ENCODE measurements at places on chromosomes 7 and 10.

- no peaks in the 10 kb centered on the region for H3K36me3 ChIP-seq
- no peaks in the 10 kb centered on the region for H3K27me3 ChIP-seq
- DNase-seq = no peak
Observed at GRCh38 chr7:121187676-121188075, 141.1 kb upstream of the WNT16 start.

DNA sequence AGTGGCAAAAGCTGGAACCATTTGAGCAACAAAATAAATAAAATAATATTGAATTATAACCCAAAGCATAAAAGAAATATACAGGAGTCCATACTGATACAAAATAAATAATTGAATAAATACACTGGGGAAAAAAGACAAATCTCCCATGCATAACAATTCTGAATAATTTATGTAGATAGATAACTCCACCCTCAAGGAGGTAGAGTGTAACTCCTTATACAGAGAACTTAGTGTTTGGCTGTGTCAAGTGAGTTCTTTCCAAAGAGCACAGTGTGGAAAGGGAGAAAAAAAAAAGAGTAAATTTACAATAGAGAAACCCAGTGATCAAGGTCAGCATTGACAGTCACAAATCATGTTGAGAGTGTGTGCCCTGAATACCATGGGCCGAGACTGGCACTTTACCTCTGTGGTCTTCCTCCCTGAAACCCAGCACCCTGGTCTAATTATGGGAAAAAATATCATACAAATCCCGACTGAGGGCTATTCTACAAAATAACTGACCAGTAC, 5.5 kb downstream of the PIK3AP1 start:
- H3K27me3 ChIP-seq = peaks cover 29% of the 10 kb centered on the region
- no peak overlapping the region for H3K4me3 ChIP-seq
- H3K27ac ChIP-seq = no peak overlapping the region
- no peak for DNase-seq
- H3K4me1 ChIP-seq = peaks cover under 1% of the 10 kb centered on the region
- no peaks in the 10 kb centered on the region for H3K36me3 ChIP-seq

GRCh38 chr10:28980264-28980663, 302.9 kb downstream of the BAMBI start:
- H3K27ac ChIP-seq = no peak overlapping the region
- H3K4me3 ChIP-seq = no peak overlapping the region
- peaks cover 25% of the 10 kb centered on the region for H3K4me1 ChIP-seq
- no peaks in the 10 kb centered on the region for H3K27me3 ChIP-seq
- no peak for DNase-seq
- no peaks in the 10 kb centered on the region for H3K36me3 ChIP-seq

DNA sequence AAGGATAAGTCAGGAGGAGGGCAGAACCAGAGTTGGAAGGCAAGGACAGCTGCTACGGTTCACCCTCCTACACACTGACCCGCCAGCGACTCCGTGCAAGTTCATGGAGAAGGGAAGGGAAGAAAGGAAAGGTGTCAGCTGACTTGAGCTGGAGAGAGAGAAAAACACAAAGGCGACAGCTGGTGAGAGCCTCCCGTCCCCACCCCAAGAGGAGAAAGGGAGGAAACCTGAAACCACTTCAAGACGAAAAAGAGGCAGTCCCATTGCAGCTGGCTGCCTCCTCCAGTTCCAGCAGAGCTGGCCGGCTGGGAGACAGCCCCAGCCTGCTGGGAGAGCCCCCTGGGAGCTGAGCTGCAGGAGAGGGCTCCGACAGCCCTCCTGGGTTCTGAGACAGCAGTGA, 75.2 kb downstream of the PARD3 start:
- H3K36me3 ChIP-seq = no peaks in the 10 kb centered on the region
- peak; percentile 69 for DNase-seq
- no peaks in the 10 kb centered on the region for H3K27me3 ChIP-seq
- peaks cover 66% of the 10 kb centered on the region for H3K4me1 ChIP-seq
